ENCODE measurements at places on chromosomes 3 and 15. TPM values are rescaled to one million over a fixed set of nuclear protein-coding genes. Genes with fewer than 3 reads are reported as not detected.

Gene ERICH6
- total RNA-seq: not detected

Gene PCLAF
- 605 TPM for total RNA-seq

Gene MEGF11
- total RNA-seq: 7.3 TPM

Gene NEIL1
- total RNA-seq: 1.5 TPM

Gene OXTR
- total RNA-seq: 1.1 TPM

Gene LXN
- not detected for total RNA-seq

Gene RYR3
- total RNA-seq: 20.0 TPM

Gene DNAH1
- 0.14 TPM for total RNA-seq

Gene SUSD5
- total RNA-seq: 15.6 TPM

Gene ZNF660
- total RNA-seq: 8.3 TPM

Gene DOCK3
- total RNA-seq: 0.08 TPM

Gene PRR20G
- total RNA-seq: not detected

Gene TUSC7
- not detected for total RNA-seq

Gene CACNA1D
- not detected for total RNA-seq

Gene CACNA2D3
- 0.15 TPM for total RNA-seq

Gene SLC2A2
- not detected for total RNA-seq

Gene CCR9
- total RNA-seq: not detected

Gene TUBGCP5
- total RNA-seq: 16.8 TPM

Gene PLA2G4D
- total RNA-seq: not detected

Gene LOXL1
- total RNA-seq: 31.3 TPM

Gene C3orf85
- total RNA-seq: not detected

Gene ZPLD1
- 0.15 TPM for total RNA-seq

Gene CHDH
- total RNA-seq: 0.41 TPM

Gene KIF15
- total RNA-seq: 41.9 TPM

Gene SAMD7
- not detected for total RNA-seq

Gene MYRIP
- not detected for total RNA-seq

Gene FBXL22
- total RNA-seq: 0.10 TPM

Gene SERPINI1
- total RNA-seq: 0.23 TPM

Gene TP63
- total RNA-seq: 0.71 TPM

Gene GABRR3
- total RNA-seq: 0.03 TPM

Gene HCN4
- total RNA-seq: not detected

Gene CYP1A1
- not detected for total RNA-seq

Gene HRG
- not detected for total RNA-seq

Gene ADAMTS7
- 2.4 TPM for total RNA-seq

Gene KBTBD8
- 3.7 TPM for total RNA-seq

Gene CRYGS
- 0.56 TPM for total RNA-seq

Gene KLHL40
- 0.71 TPM for total RNA-seq

Gene SLC22A14
- not detected for total RNA-seq

Gene SCAANT1
- not detected for total RNA-seq

All from SJCRH30 (cell line).